ENCODE measurements at places on chromosomes 3 and 15.

- no peak for DNase-seq
These were observed 5.6 kb upstream of the MECOM start for GRCh38 chr3:169668957-169669741.

GRCh38 chr15:99211926-99212325, 37.5 kb downstream of the TTC23 start:
- DNase-seq = no peak

GRCh38 chr3:48441940-48442339, 1.9 kb downstream of the TMA7 start:
- no peak for DNase-seq

DNA sequence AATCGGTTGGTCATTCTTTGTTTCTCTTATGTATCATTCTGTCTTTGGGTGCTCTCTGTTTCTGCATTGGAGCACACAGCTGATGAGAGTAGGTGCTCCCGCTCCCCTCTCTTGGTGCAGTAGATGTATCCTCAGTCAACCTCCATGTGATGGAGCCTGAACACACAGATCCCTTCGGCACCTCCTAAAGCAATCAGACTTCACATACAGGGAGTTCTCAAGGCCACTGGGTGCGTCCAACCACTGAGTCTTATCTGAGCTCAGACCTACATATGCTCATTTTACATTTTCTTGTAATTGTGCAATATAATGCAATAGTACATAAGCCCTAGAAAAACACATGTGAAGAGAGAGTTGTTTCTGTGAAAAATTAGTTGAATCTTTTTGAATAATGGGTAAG, 198.1 kb upstream of the ATP10A start:
- no peak for DNase-seq

GRCh38 chr15:92158426-92158825, 235.3 kb upstream of the ST8SIA2 start:
- DNase-seq = no peak

DNA sequence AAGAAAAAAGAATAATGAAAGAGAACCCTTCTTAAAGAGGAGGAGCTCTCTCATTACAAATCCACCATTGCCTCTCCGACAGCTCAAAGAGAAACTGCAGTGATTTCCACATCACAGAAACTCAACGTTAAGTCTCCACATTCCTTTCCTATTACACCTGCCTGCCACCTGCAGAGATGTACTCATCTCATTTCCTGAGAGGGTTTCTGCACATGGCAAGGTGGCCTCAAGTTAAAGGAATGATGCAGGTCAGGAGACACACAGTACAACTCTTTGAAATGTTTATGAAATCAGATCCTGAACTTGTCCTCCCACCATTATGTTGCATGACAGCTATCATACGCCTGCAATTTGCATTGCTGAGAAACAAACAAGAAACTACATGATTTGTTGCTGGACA, 458.4 kb upstream of the ADAMTS9 start:
- no peak for DNase-seq

- DNase-seq = no peak
These were observed 651.7 kb upstream of the CCDC54 start for GRCh38 chr3:106725566-106725965.

GRCh38 chr3:66693461-66694031, 192.7 kb upstream of the LRIG1 start:
- DNase-seq = no peak

GRCh38 chr3:178421069-178421468, 115.2 kb upstream of the KCNMB2 start:
- no peak for DNase-seq

DNA sequence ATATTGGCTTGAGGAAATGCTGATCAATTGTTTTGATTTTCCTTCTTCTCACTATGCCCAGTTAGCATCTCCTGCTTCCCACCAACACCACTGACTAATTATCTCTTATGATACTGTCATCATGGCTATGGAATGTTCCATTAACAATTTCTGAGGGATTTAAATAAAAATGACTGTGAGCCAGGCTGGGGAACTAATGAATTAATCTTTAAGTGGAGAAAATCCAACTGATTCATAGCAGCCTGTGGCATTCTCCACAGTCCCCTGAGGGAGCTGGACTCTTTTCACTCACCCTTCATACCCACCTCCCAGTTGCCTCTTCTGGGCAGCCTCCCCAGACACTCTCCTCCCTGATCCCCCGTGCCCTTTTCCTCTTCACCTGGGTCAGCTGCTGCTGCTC, 353.6 kb downstream of the CLSTN2 start:
- DNase-seq = no peak

DNA sequence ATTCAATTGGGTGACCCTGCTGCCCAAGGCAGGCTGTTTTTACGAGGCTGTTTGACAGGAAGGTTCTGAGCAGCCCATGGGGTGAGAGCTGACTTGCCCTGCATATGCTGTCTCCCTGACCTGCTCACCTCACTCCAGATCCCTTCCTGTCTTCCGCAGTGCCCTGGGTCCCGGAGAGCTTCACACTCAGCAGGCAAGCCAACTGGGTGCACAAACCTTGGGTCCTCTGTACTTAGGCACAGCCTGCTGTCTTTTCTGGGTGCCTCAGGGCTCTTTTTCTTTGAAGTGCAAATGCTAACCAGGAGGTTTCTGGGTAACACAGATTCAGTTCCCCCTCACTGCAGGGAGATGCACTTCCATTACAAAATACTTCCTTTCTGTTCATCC, 32.8 kb downstream of the ZXDC start:
- no peak for DNase-seq

DNA sequence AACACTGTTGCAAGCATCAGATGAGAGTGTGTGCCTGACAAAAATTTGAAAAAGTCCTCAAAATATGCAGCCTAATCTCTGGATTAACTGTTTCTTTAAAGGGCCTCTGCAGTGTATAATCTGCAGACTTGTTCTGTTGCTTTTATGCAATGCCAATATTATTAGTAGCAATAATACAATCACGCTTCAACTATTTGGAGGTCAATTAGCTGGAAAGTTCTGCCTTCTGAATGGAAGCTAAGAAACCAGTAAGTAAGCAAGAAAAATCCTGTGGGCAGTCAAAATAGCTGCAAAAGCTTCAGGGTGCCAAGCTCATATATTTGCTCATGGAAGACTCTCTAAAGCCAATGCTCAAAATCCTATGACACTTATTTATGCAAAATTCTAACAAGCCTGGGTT, 153.2 kb upstream of the NR2F2 start:
- DNase-seq = no peak

GRCh38 chr3:104750581-104750980, 616.1 kb upstream of the ALCAM start:
- DNase-seq = no peak

- DNase-seq = no peak
These were observed 75.8 kb downstream of the CNTN3 start for GRCh38 chr3:74538669-74539068.

DNA sequence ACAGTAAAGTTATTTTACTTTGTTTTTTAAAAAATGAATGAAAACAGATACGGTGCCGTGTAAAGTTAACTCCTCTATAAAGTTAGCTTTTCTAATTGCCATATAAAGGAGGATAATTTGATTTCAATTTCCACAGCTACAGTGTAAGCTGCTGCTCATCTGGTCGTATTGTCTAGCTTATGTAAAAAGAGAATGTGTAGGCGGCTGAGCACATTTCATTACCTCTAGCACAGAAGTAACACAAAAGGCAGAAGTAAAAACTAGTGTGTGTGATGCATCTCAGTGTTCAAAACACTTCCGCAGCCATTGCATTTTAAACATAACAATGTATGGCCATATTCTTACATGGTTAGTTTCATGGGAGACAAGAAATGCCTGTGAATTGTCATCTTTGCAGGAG, 105.0 kb upstream of the P2RY1 start:
- no peak for DNase-seq

- no peak for DNase-seq
These were observed 63.4 kb downstream of the LRIG1 start for GRCh38 chr3:66437341-66437929.

- no peak for DNase-seq
These were observed 128.5 kb downstream of the SERPINI1 start for GRCh38 chr3:167863811-167864551.

- DNase-seq = no peak
These were observed 383.0 kb downstream of the ZBTB20 start for GRCh38 chr3:114764056-114764492.

DNA sequence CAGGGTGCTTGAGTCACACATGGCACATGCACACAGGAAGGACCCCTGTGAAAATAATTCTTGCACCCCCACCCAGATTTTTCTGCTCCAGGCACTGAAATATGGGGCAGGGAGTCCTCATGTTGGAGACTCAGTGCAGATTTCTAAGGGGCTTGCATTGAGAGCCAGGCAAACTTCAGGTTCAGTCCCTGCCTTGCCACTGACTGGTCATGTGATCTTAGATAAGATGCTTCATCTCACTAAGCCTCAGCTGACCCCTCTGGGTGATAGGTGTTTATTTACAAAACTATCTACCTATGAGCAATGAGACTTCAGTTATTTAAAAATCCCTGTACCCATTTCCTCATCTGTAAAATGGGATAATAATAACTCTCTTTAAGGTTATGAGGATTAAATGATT, 30.1 kb upstream of the C3orf80 start:
- no peak for DNase-seq

DNA sequence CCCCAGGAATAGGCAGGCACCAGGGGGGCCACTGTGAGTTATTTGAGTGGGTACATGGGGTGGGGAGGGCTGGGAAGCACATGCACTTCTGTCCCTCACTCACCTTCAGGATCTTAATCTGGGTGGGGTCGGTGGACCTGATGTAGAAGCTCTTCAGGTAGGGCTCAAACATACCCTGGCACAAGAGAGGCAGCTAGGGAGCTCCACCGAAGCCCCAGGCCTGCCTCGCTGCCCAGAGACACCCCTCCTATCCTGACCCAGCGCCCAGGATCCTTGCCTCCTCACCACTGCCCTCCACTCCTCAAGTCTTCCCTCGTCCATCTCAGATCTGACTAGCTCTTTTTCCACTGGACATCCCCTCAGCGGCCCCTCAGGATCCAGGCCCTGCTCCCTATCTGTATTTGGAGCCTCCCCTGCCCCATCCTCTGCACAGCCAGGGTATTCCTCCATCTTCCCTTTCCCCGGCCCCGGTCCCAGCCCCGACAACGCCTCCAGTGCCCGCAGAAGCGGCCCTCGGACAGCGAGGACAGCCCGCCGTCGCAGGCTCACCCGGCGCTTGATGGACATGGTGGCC, 30.0 kb downstream of the AP3B2 start:
- no peak for DNase-seq

GRCh38 chr3:147415286-147415685, 6.1 kb downstream of the ZIC1 start:
- no peak for DNase-seq

- no peak for DNase-seq
These were observed 23.6 kb upstream of the TRIM59 start for GRCh38 chr3:160473221-160473620.

DNA sequence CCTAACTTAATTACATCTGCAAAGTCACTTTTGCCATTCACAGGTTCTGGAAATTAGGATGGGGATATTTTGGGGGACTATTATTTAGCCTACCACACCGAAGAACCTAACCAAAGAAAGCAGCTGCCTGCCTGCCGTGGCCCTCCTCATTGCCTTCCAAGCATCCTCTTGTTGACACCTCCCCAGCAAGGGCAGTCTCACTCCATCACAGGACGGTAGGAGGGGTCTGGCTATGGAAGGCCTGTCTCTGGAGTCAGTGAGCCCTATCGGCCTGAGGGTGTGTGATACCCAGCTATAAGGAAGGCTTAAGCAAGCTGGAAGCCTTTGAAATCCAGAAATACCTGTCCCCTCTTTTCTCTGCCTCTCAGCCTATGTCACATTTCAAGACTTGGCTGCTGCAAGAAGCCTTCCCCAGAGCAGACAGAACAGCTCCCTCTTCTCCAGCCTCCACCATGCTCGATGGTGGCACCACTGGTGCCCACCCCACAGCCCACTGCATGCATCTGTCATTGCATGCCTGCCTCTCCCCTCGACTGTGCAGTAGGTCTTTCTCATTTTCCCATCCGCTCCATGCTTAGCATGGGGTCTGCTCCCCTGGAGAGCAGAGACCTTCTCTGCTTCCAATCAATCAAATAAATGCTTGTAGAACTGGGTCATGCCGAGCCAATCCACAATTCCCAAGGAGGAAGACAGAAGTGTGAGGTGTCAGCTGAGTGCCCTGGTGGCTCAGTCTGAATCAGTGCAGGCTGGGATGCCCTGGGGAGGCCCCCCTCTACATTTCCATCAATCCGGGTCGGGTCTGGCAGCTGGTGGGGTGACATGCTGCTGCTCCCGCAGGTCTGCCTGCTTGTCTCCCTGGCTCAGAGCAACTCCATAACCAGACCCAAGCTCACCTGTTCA, 23.9 kb upstream of the LOXL1 start:
- DNase-seq = no peak

DNA sequence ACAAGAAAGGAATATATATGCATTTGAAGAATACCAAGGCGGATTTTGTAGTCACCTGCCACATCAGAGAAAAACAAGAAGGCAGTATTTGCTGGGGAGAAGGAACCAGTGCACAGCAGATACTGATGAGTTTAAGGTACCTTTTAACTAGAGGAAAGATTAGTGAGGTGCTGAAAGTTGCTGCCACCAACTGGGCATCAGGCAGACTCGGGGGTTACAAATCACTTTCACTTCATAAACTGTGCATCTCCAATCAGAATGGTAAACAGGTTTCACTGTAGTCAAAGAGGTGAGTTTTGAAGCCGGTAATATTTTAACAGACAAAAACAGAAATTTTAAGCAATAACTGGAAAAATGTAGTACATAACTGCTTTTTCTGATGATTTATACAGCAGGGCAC, 4.1 kb downstream of the FBN1 start:
- no peak for DNase-seq

DNA sequence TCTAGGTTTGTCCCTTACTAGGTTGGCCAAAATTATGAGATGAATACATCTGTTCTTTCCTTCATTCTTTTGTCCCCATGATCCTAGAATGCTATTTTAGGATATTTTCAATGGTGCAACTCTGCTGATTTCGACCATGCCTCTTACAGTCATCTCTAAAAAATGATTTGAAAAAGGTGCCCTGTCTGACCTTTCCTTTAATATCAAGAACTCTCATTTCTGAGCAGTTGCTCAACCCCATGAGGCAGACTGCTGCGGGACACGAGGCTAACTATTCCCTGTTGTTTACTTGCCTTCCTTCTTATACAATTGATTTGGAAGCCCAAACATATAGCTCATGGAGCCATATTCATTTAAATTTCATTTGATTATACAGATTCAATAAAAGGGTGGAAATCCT, 14.6 kb downstream of the PLSCR2 start:
- DNase-seq = no peak

DNA sequence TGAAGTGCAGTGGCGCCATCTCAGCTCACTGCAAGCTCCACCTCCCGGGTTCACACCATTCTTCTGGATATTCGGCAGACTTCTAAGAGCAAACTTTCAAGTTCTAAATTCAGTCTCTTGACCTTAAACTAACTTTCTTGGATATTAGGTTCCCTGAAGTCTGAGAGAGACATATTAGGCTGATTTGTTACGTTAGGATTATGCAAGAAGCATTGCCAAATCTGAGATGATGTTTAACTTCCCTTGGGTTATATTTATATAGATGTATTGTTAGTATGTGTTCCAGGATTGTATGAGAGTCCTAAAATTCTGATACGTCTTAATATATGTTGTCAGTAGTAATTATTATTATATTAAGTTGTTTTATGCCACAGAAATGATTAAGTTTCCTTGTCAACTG, 80.1 kb downstream of the SLC6A1 start:
- no peak for DNase-seq
